ENCODE measurements at places on chromosomes 2 and 18.

DNA sequence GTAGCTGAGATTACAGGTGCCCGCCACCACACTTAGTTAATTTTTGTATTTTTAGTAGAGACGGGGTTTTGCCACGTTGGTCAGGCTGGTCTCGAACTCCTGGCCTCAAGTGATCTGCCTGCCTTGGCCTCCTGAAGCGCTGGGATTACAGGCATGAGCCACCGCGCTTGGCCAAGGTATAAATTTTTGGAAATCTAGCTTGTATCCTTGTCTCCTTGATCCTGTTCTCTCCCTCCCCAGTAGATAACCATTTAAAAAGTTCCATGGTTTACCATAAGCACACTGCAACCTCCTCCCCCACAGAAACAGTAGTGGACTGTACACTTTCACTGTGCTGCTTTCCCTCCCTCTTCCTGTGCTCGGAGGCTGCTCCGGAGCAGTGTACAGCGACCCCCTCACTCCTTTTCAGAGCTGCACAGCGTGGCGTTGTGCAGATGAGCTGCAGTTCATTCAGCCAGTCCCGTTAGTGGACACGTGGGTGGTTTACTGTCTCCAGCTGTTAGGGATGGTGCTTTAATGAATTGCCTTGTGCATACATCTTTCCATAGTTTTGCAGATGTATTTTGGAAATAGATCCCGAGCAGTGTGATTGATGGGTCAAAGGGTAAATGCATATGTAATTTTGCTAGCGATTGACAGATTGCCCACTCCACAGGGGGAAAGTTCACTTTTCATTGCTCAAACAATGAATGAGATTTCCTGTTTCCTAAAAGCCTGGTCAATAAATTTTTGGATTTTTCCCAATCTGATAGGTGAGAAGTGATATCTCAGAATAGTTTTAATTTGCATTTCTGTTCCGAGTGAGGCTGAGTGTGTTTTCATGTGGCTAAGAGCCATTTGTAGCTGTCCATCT lies 14.8 kb downstream of the ASB1 start:
- DNase-seq, result no peak

GRCh38 chr2:149184991-149185390 lies 145.4 kb upstream of the LYPD6 start:
- no peak for DNase-seq

GRCh38 chr2:217643789-217644301 lies 358.9 kb downstream of the TNS1 start:
- no peak for DNase-seq

DNA sequence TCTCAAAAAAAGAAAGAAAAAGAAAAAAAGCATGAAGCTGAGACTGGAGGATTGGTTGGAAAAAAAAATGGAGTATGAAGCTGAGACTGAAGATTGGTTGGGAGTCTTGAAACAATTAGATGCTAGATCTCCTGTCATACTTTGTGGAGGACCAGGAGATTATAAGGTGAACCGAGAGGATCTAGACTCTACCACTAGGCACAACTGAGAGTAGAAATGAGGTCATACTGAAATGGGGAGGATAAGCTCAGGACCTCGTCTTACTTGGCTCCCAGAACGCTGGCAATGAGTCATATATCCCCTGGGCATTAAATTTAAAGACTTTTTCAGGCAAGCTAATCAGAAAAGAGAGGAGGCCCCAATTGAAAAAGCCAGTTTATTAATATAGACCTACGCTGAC lies 3.3 kb upstream of the ORC2 start:
- DNase-seq, result no peak

DNA sequence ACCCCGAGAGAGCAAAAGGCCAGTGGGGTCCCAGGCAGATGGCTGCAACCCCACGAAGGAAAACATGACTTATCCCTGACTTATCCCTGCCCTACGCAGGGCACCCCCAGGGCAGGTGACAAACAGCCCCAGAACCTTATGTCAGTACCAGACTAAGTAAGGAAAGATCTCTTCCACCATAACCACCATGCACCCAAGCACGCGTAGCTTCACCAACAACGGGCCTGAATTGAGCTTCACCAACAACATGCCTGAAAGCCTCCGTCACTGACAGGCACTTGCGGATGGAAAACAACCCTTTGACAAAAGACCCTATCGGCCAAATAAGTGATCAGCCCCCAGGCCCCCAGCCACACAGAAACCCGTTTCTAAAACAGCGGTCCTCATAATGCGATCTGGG lies 34.1 kb downstream of the HDAC4 start:
- no peak for DNase-seq

GRCh38 chr18:48859311-48860268 lies 91.2 kb downstream of the SMAD7 start:
- DNase-seq, result no peak

DNA sequence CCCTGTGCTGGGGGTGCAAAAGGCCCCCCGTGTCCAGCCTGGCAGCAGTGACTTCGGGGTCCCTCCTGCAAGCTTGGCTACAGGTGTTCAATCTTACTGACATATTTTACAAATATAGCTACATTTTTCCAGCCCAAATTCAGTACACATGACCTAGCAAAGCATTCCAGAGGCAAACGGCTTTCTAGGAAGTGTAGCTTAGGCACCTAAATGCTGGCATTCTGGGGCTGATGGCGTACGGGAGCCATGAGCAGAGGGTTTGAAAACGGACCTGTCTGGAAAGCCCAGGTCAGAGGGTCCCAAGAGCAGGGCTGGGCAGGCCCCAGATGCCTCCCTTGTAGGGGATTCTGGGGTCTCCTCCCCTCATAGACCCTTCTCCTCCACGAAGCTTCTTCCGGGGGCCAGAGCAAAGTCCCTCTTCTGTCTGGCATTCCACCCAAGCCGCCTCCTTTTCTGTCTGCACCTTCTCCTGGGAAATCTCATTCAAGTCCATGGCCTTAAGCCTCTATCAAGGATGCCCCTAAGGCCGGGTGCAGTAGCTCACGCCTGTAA lies 63.3 kb upstream of the ASAP2 start:
- no peak for DNase-seq

DNA sequence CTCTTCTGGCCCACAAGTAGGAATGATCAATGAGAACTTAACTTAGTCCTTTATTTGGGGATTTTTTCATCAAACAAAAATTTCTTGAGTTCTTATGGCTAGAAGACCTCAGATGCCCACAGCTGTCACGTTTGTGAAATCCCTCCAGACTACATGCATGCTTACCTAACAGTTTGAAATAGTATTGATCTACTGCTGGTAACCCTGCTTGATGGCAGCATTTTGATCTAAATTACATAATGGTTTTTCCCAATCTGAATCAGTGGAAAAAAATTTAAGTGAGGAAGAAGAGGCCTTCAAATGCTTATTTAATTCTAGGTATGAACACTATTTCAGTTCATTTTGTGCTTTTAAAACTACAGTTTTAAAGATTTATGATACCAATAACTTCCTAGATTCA lies 13.9 kb downstream of the ERMN start:
- DNase-seq, result no peak

DNA sequence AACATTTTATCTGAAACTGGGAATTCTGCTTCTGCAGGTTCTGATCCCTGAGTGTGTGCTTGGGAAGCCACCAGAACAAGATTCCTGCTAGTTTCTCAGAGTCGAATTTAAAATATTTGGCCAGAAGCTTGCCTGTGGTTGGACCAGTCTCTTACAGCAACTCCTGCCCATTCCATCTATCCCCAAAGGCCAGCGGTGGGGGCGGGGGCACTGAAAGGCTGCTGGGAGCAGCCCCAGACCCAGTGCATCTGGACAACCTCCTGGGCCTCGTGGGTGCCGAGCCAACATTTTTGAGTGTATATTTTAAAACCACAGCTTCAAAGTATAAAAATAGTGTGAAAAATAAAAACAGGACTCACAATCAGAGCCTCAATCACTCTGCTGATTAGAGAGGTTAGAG lies 38.6 kb upstream of the ZFP36L2 start:
- DNase-seq, result no peak

- DNase-seq, result peak; percentile 6
These were observed at the start of gene APCDD1 for GRCh38 chr18:10453806-10454680. Gene APCDD1, plus strand, starts transcription at chr18:10454635. Its CDS starts 347 bp downstream, at chr18:10454982.

DNA sequence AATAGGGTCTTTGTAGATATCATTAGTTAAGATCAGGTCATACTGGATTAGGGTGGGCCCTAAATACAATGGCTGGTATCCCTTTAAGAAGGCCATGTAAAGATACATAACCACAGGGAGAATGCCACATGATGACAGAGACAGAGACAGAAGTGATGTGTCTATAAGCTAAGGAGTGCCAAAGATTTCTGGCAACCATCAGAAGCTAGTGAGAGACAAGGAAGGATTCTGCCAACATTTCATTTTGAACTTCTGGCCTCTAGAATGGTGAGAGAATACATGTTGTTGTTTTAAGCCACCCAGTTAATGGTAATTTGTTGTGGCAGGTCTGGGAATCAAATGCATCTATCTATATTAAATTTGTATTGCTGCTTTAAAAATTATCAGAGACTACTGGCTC lies 185.5 kb upstream of the CYRIA start:
- no peak for DNase-seq

DNA sequence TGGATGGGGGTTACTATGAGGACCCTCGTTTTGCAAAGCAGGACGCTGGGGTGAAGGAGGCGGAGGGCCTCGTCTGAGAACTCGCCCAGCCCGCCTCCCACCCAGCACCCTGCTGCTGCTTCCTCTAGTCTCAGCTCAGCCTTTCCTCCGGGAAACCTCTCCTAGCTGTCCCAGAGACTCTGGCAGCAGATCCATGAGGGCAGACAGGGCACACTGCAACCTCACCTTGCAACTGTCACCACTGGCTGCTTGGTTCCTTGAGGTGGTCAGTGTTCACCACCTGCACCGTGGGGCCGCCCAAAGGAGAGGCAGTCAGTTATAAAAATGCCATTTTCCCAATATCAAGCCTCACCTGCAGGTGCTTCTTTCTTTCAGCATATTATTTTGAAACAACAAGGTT lies 45.6 kb downstream of the PARD6G start:
- no peak for DNase-seq

- peak; percentile 14 for DNase-seq
These were observed 98.7 kb downstream of the TCF4 start for GRCh38 chr18:55489034-55489986.

GRCh38 chr2:209305026-209305425 lies 118.8 kb upstream of the MAP2 start:
- DNase-seq, result no peak

DNA sequence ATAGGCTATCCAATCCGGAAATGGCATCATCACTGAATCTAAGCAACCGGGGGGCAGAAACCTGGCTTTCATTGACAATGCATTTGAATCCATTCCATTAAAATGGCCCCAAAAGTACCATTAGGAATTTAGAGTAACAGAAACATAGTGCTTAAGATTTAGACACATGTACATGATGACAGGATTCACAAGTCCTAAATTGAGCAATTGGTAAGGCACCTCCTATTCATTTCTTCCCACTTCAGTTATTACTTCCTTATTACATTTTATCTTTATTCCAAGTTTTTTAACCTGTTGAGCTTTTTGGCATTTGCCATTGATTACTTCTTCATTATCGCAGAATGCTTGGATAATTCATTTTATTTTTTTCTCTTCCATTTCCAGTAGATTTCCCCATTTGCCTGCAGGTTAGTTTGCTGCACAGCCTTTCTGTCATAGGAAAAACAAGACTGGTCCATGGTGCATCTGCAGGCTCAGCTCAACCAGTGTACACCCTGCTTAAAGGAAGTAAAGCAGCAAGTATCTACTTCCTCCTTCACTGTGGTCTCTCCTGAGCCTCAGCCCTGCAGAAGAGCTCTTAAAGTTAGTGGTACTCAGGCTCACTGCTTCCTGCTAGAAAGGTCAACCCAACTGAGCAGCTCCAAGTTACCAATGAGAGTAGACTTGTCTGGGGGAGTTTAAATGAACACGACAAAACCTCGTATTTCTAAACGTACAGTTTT lies 89.2 kb downstream of the DOCK10 start:
- DNase-seq, result peak; percentile 51

All from stimulated activated naive CD8-positive, alpha-beta T cell treated with anti-CD3 and anti-CD28 coated beads, Interleukin-15, Interleukin-2, amounts not matched to agents 100 U/mL and 50 U/mL, for 24 hours (primary cell).